ENCODE measurements at places on chromosomes 5 and 9.

DNA sequence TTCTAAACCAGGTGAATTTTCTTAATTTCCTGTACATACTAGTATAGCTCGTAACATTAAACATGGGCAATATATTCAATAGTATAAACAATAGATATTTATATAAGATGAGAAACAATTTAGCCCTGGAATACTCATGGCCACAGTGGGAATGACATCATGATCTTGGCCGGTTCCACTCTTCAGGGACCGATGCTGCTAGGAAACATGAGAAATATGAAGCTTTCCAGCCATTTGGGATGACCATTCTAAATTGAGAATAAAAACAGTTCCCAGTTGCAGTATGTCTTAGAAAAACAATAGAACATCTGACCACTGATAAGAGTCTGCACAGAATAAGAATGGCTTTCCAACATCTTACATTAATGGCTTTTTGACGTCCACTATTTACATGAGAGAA, 33.3 kb upstream of the SLCO6A1 start:
- DNase-seq: no peak

- no peak for DNase-seq
Measured at GRCh38 chr9:116391306-116391900, 237.8 kb downstream of the PAPPA start.

GRCh38 chr9:91408475-91408874, 15.2 kb downstream of the NFIL3 start:
- DNase-seq: no peak

GRCh38 chr9:127972236-127972871, 8.4 kb downstream of the EEIG1 start:
- no peak for DNase-seq

DNA sequence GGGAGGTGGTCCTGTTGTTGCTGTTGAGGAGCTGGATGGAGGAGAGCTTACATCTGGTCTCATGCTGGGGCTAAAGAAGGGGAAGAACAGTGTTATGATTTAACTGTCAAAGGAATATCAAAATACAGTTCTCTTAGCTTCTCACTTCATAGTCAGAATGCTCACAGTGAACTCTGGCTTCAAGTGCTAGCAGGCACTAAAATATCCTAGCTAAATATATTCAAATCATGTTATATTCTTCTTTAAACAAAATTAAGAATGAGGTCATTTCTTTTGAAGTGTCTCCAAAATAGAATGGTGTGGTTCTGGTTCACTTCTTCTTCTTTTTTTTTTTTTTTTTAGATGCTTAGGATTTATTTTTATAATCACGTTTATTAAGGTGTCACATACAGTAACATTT, 89.4 kb downstream of the NR3C1 start:
- no peak for DNase-seq

GRCh38 chr5:174448662-174449061, 275.7 kb upstream of the MSX2 start:
- DNase-seq: no peak

DNA sequence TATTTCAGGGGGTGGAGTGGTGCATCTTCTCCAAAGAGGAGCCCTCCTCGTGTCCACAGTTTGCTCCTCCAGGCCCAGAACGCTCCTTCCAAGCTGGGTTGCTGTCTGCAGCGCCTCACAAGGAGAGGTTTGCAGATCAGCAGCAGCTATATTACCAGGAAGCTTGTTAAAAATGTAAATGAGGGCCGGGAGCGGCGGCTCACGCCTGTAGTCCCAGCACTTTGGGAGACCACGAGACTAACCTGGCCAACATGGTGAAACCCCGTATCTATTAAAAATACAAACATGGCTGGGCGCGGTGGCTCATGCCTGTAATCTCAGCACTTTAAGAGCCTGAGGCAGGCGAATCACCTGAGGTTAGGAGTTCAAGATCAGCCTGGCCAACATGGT, 25.0 kb upstream of the FRMPD1 start:
- DNase-seq: no peak

- peak; percentile 21 for DNase-seq
Measured at GRCh38 chr5:128869970-128870369, 95.3 kb upstream of the SLC27A6 start.

GRCh38 chr5:172454358-172455086, at the start of gene SH3PXD2B:
Gene SH3PXD2B (minus strand): TSS chr5:172454525. CDS start chr5:172454352, 173 bp downstream.
- DNase-seq: peak; percentile 81

DNA sequence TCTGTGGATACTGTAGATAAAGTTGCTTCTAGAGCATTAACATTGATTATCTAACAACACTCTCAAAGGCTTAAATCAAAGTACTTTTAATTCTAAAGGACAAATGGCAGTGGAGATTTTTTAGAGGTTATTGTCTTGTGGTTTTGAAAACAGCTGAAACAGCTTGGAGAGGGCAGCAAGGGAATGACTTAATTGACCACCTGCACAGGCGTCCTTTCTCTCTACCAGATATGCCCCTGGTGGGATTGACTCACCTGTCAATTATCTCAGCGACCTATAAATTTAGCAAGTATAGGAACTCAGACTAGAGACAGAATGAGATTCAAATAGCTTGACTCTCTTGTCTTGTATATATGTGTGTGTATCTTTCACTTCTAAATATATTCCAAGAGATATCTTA, 13.5 kb downstream of the ARL14EPL start:
- DNase-seq: no peak

- no peak for DNase-seq
Measured at GRCh38 chr9:109487247-109487646, 10.9 kb downstream of the PTPN3 start.

GRCh38 chr5:157994906-157995519, 136.1 kb upstream of the CLINT1 start:
- peak; percentile 88 for DNase-seq

- no peak for DNase-seq
Measured at GRCh38 chr9:29976981-29977380, 2403.7 kb upstream of the C9orf72 start.

GRCh38 chr5:65041296-65042158, 272.8 kb downstream of the CWC27 start:
- no peak for DNase-seq

DNA sequence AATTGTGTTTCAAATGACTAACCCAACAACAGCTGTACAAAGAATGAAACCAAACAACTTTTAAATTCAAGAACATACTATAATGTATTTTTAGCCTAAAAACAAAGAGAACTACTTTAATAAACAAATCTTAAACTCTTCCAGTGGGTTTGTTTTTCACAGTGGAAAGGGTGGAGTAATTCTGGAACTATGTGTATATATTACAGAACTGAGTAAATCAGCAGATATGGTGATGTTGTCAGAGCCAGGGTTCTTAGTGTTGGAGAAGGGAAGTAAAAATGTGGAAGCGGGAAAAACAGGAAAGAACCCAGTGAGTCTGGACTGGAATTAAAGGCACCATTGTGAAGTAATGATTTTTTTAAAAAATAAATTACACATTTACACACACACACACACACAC, 144.9 kb downstream of the CDK5RAP2 start:
- DNase-seq: no peak

- peak; percentile 50 for DNase-seq
Measured at GRCh38 chr5:14946815-14947620, 75.4 kb upstream of the ANKH start.

DNA sequence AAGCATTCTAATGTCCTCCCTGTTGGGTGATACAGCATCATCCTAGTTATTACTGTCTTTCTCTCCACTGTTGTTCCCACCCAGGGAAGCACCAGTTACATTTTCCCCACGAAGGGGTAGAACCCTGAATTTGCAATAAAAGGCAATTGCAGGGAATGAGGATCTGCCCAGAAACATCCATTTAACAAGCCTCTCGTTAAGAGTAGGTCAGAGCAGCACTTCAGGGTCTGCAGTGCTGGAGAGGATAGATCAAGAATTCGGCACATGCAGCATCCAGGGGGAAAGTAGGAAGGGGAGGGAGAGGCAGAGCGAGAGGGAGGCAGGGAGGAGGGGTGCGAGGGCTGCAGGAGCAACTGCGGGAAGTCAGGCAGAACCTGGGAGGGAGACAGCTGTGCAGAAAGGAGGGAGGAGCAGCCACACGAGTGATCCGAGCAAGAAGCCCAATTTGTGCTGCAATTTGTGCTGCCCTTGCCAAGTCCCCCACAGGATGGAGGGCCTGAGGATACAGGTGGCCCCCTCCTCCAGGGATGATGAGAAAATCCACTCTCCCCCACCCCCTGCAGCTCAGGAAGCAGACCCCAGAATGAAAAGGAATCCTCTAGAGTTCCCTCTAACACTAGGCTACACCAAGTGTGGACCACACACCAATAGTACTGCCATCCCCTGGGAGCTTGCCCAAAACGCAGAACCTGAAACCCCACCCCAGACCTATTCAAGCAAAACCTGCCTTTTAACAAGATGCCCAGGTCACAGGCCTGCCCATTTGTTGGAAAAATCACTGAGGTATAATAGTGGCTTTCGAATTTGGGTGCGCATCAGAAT, 62.2 kb downstream of the EPB41L4B start:
- peak; percentile 56 for DNase-seq

DNA sequence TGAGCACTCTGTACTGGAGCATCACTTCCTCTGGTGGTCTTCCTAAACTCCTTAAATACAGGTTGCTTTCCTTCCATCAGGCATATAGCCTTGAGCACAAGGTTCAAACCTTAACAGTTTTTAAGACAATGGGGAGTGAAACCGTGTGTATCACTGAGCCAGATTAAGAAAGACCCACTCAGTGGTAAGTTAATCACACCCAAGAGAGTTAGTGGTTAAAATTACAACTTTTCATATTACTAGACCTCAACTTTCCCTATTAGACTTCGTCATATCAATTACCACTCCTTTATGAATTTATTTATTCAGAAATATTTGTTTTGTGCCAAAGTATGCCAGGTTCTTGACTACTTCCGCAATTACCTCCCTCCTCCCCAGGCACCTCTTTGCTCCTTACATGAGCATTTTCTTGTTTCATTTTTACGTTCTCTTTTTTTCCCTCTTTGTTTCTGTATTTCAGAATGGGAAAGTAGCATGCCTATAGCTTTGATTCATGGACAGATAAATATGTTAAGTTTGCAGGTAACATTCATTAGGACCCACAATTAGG, 351.0 kb downstream of the KIAA0825 start:
- DNase-seq: no peak

DNA sequence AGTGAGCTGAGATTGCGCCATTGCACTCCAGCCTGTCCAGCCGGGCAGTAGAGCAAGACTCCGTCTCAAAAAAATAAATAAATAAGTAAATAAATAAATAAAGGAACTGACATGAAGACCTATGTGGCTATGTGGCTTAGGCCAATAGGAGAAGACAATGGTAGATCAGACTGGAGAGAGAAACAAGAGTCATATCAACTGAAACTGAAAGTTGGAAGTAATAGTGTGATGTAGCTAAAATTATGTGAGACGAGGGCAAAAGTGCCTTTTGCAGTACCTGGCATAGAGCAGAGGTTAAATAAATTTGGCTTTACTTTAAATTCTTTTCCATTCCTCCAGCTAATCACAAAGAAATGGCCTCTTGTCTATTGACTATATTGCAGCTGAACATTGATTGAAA, 7.3 kb downstream of the FBP2 start:
- DNase-seq: no peak

DNA sequence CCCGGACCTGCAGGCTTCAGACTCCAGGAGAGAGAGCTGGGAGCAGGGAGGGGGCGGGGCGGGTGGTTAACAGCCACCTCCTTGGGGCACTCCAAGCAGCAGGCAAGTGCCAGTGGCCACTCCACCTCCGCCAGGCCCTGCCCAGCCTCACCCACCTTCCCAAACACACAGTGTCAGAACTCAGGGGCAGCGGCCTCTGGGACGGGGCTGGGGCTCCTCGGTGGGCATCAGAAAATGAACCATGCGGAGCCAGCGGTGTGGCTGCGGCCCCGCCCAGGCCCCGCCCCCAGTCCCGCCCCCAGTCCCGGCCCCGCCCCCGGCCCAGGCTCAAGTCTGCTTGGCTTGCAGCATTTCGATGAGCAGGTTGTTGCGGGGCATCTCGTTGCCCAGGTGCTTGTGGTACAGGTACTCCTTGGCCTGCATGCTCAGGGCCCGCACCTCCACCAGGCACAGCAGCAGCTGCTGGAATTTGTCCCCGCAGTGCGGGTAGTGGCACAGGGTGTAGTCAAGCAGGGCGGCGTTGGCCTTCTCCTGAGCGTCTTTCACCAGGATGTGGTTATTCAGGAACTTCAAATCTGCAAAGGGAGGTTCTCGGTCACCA, 24.7 kb downstream of the NR5A1 start:
- peak; percentile 92 for DNase-seq

DNA sequence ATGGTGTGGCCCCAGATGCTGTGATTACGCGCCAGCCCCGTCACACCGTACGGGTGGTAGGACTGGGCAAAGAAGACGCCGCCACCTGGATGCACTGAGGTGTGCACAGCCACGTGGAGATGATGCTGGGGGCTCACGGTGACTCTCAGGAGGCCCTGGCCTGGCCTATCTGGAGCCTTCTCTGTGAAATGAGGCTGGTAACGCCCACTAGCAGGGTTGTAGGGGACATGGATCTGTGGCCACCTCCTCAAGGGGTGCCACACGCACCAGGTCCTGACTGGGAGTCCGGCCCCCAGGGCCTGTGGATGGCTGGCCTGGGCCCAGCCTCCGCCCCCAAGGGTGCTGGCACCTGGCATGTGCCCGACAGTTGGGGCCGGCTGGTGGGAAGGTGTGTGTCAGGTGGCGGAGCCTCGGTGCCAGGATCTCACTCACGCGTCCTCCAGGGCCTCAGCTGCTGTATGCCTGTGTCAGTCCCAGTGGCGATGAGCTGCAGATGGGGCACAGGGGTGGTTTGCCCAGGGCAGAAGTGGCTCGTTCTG, 32.4 kb downstream of the NEK6 start:
- DNase-seq: no peak

DNA sequence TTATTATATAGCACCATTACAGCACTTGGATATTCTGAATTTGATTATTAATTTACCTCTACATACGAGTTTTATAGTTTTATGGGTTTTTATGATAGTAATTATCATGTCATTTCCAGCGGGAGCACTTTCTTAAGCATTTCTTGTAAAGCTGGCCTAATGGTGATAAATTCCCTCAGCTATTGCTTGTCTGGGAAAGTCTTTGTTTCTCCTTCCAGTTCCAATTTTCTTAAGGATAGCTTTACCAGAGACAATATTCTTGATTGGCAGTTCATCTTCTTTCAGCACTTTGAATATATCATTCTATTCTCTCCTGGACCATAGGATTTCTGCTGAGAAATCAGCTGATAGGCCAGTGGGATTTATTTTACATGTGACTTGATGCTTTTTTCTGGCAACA, 505.4 kb downstream of the TMEM232 start:
- DNase-seq: no peak

GRCh38 chr5:13606051-13606450, 338.4 kb downstream of the DNAH5 start:
- no peak for DNase-seq

GRCh38 chr9:123812984-123813383, 116.9 kb downstream of the DENND1A start:
- DNase-seq: no peak

- DNase-seq: peak; percentile 38
Measured at GRCh38 chr9:120713257-120714087, 798 bp downstream of the MEGF9 start.

- DNase-seq: peak; percentile 69
Measured at GRCh38 chr9:121201045-121201737, 478 bp downstream of the RAB14 start.

GRCh38 chr9:82148901-82149461, 160.4 kb downstream of the SPATA31D1 start:
- DNase-seq: no peak

- DNase-seq: peak; percentile 18
Measured at GRCh38 chr5:4880304-4880741, 259.8 kb upstream of the ADAMTS16 start.
